ENCODE measurements at places on chromosomes 7 and 10. TPM values are rescaled to one million over a fixed set of nuclear protein-coding genes. Genes with fewer than 3 reads are reported as not detected.

- no peaks in the 10 kb centered on the region for H3K27me3 ChIP-seq
- H3K4me3 ChIP-seq = no peak overlapping the region
- H3K36me3 ChIP-seq = no peaks in the 10 kb centered on the region
- no peak for DNase-seq
- no peak overlapping the region for H3K27ac ChIP-seq
Measured at GRCh38 chr10:131722121-131722520, 178.7 kb upstream of the PPP2R2D start.

- peaks cover 33% of the 10 kb centered on the region for H3K4me1 ChIP-seq
- peak overlapping the region; percentile 100 for H3K27ac ChIP-seq
- H3K27me3 ChIP-seq = no peaks in the 10 kb centered on the region
- no peaks in the 10 kb centered on the region for H3K36me3 ChIP-seq
- no peak overlapping the region for H3K4me3 ChIP-seq
Measured at GRCh38 chr10:70192326-70192968, 22.1 kb upstream of the SAR1A start.

GRCh38 chr7:124192885-124193284, 160.0 kb upstream of the TMEM229A start:
- H3K36me3 ChIP-seq = no peaks in the 10 kb centered on the region
- H3K4me1 ChIP-seq = no peaks in the 10 kb centered on the region
- no peak overlapping the region for H3K4me3 ChIP-seq

PRKAR2B gene
- 8.1 TPM for total RNA-seq

- H3K4me3 ChIP-seq = no peak overlapping the region
- no peak for DNase-seq
- H3K27ac ChIP-seq = no peak overlapping the region
- no peaks in the 10 kb centered on the region for H3K36me3 ChIP-seq
Measured at GRCh38 chr7:112086496-112087254, 119.5 kb downstream of the DOCK4 start.

- H3K27ac ChIP-seq = peak overlapping the region; percentile 86
- H3K36me3 ChIP-seq = peaks cover 10% of the 10 kb centered on the region
- peak; percentile 97 for DNase-seq
Measured at GRCh38 chr10:93436591-93437085, 45.5 kb downstream of the MYOF start.

- no peaks in the 10 kb centered on the region for H3K36me3 ChIP-seq
- no peaks in the 10 kb centered on the region for H3K27me3 ChIP-seq
- no peak for DNase-seq
- no peaks in the 10 kb centered on the region for H3K4me1 ChIP-seq
- H3K27ac ChIP-seq = no peak overlapping the region
Measured at GRCh38 chr10:49711481-49711880, 32.0 kb downstream of the C10orf53 start.

Data from IMR-90 (cell line).